ENCODE measurements at places on chromosomes 16 and 17.
A peak's percentile ranks its signal among the peaks of the same experiment; 100 is the strongest.

DNA sequence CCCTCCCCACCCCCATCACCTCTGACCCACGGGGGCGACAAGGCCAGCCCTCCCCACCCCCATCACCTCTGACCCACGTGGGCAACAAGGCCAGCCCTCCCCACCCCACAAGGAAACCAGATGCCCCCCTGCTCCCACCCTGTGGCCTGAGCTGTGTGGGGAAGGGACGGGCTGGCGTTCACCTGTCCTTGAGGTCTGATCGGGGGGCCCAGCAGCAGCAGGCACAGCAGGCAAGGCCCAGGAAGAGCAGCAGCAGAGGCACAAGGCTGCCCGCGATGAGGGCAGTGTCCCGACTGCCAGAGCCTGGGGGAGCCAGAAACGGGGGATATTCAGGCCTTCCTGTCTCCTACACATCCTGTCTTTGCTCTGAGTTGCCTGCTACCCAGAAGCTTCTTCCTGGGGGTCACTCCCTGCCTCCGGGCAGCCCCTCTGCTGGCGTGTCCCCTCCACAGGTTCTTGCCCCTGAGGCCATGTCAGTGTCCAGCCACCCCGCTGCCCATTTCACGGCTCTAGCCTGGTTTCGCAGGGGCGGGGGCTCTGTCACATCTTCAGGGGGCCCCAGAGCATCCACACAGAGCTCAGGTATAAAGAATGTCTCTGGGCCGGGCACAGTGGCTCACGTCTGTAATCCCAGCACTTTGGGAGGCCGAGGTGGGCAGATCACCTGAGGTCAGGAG is 6.8 kb downstream of the SCARF1 start:
- DNase-seq, result no peak

DNA sequence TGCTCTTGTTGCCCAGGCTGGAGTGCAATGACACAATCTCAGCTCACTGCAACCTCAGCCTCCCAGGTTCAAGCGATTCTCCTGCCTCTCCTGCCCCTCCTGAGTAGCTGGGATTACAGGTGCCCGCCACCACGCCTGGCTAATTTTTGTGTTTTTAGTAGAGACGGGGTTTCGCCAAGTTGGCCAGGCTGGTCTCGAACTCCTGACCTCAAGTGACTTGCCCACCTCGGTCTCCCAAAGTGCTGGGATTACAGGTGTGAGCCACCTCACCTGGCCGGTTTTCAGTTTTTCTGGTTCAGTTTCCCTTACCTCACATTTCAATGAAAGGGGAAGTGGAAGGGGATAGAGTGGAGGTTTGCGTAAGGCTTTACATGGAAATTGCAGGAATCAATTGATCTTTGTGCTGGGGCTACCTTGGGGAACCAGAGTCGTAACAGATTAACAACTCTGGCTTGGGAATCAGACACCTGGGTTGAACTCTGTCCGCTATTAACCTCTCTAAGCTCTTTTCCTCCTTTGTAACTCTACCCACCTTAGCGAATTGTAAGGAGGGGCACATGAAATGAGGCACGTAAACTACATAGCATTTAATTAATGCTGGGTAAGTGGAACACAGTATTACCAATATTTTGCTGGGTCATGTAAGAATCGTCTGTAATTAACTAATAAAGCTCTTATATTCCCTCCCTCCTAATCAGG is 3.2 kb downstream of the MPV17L start:
- no peak for DNase-seq

GRCh38 chr17:76252040-76252954 is 12.0 kb upstream of the RNF157 start:
- peak; percentile 89 for DNase-seq

DNA sequence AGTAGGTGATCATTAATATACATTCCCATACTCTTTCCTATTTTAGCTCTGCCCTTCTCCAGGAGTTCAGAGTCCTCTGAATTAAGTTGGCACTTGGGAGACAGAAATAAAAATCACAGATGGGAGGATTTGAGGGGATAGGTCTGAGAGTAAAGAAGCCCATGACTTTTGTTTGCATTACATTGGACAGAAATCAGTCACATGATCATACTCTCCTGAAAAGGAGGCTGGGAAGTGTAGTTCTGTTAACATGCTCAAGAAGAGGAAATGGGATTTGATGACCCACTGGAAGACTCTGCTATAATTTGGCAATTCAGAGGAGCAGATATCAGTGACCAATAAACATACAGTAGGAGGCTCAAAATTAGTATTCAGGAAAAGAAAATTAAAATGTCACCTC is 674.9 kb upstream of the C16orf82 start:
- DNase-seq, result no peak

GRCh38 chr16:85605051-85605911 is 7.8 kb upstream of the GSE1 start:
- DNase-seq, result no peak

DNA sequence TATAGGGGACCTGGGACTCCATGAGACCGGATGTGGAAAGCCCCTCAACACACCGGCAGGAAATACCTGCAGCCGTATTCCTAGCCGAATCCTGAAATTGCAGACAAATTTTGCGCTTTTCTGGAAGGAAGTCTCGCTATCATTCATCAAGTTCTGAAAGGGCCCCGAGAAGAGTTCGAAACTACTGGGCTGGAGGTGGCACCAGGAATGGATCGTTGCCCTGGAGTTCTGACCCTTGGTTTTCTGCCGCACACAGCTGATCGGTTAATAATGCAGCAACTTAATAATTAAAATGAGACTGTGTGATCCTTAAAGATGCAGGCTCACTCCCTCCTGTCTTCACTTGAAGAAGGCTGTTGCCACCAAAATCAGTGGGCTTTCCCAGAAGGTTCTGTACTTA is 55.7 kb upstream of the MRTFB start:
- DNase-seq, result no peak

- no peak for DNase-seq
These were observed 11.2 kb upstream of the GFOD2 start for GRCh38 chr16:67730326-67730725.

- peak; percentile 53 for DNase-seq
These were observed 35.3 kb upstream of the MMP2 start for GRCh38 chr16:55443434-55444346.

GRCh38 chr16:78884204-78884603 is 716.3 kb downstream of the MAF start:
- no peak for DNase-seq

- DNase-seq, result no peak
These were observed 20.0 kb upstream of the WFIKKN2 start for GRCh38 chr17:50815400-50815799.
